ENCODE measurements at places on chromosomes 12 and 14. TPM values are rescaled to one million over a fixed set of nuclear protein-coding genes. Genes with fewer than 3 reads are reported as not detected.

BCAT1 gene
- total RNA-seq: 131 TPM

CLSTN3 gene
- 45.8 TPM for total RNA-seq

SIX6 gene
- total RNA-seq: not detected

HIP1R gene
- 33.1 TPM for total RNA-seq

PAPLN gene
- 21.0 TPM for total RNA-seq

HECTD4 gene
- 51.4 TPM for total RNA-seq

FOXA1 gene
- total RNA-seq: 30.2 TPM

GPN3 gene
- 32.2 TPM for total RNA-seq

CPNE8 gene
- total RNA-seq: 25.8 TPM

OR6C4 gene
- total RNA-seq: not detected

Data from left lung (tissue), 14 donors.